ENCODE measurements at places on chromosomes 2 and 18.
A peak's percentile ranks its signal among the peaks of the same experiment; 100 is the strongest.

DNA sequence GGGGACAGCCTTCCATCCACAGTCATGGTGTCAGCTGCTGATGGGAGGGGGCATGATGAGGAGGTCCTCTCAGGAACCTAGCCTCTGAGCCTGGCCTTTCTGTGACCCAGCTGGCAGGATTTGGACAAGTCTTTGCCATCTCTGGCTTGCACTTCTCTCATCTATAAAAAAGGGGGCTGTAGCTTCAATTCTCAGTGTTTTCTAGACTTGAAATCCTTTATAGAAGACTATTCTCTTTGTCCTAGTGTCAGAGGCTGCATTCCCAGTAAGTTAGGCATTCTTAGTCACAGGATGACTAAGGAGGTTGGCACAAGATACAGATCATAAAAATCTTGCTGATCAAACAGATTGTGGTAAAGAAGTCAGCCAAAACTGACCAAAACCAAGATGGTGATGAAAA lies 958.5 kb downstream of the CNTNAP5 start:
- DNase-seq, result peak; percentile 77

DNA sequence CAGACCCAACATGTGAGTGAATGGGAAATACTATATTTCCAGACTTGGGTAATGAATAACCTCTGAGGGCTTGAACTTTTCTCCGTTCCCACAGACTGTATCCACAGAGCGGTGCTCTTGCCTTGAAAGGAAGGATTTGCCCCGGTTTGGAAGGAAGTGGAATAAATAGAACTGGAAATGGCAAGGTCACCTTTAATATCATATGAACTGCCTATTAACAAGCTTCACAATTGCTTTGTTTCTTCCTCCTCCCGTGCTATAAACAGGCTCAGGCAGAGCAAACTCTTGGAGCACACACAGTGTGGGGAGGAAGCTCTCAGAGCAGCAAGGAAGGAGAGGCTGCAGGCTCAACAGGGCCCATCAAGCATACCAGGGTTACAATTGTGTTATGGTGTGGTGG lies 28.5 kb upstream of the DARS1 start:
- DNase-seq, result peak; percentile 88

- no peak for DNase-seq
Observed at GRCh38 chr18:51013259-51013658, 16.8 kb upstream of the SMAD4 start.

DNA sequence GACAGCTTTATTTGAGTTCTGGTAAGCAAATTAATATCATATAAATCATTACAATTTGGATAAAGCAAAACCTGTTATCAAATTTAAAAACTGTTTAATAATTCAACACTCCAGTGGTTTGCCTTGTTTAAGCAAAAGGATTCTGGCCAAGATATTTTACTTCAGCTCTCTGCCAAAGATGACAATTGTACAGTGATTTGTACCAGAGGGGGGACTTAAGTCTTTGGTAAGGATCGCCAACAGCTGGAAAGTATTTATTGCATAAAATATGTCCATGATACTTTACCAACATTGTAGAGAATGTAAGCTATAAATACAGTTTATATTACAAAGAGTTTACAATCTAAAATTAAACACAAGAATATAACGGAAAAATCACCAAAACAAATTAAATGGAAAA lies 13.8 kb downstream of the PREPL start:
- no peak for DNase-seq

- DNase-seq, result peak; percentile 79
Observed at GRCh38 chr2:219997341-219997851, 370.0 kb downstream of the SLC4A3 start.

DNA sequence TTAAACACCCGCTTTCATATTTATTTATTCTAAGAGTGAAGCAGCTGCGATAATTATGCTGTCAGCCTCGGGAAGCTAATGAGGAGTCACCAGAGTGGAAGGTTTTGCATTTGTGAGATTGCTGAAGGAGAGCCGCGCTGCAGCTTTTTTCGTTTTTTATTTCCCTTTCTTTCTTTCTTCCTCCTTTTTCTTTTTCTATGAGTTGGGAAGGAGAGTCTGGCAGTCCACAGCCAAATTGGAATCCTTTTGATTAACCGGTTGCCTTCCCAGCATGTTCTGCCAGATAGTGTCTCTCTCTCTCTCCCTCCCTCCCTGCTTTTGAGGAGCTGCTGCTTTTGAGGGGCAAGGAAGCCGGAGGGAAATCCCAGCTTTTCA lies 82.1 kb downstream of the CDK15 start:
- DNase-seq, result no peak

DNA sequence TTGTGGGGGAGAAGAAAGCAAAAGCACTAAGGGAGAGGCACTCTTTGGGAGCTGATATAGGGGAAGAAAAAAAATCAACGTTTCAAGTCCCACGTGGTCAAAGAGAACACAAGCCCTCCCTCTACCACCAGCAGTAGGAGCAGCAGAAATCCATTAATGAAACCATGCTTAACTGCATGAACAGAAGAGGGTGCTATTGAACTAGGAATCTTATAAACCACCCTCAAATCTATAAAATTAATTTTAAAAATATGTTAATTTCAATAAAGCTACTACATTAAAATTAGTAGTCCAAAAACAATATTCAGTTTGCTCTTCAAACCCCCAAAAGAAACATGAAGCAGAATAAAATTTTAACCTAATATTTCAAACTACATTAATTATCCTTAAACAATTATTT lies 147.8 kb downstream of the TMEM18 start:
- peak; percentile 47 for DNase-seq

DNA sequence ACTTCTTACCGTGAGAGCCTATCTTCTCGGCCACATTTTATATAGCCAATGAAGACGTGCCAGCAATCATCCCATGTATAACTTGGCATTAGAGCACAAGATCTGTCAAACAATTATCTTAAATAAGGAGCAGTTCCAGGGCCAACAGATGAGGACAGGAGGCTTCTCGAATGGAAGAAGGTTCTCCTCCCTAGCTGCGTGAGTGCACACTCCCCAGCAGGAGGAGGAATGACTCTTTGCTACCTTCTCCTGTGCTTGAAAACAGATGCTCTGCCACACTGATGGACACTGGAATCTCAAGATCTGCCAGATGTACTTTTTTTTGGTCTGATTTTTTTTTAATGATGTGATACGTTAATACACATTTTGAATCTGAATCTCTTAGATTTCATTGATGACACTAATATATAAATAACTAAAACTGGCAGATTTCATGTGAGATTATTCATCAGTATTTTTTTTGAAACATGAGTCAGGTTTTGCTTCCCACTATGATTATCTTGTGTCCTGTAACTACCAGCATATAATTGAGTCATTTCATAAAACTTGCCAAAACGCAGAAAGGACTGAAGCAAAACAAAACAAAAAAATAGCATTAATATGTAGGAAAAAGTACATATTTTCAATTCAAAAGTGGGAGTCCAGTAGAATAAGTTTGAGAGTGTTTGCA lies 626 bp upstream of the VIT start:
- no peak for DNase-seq

- DNase-seq, result peak; percentile 27
Observed at GRCh38 chr18:55732227-55733106, 144.5 kb upstream of the TCF4 start.

GRCh38 chr2:96524482-96525210 lies 11.9 kb upstream of the ARID5A start:
- no peak for DNase-seq

DNA sequence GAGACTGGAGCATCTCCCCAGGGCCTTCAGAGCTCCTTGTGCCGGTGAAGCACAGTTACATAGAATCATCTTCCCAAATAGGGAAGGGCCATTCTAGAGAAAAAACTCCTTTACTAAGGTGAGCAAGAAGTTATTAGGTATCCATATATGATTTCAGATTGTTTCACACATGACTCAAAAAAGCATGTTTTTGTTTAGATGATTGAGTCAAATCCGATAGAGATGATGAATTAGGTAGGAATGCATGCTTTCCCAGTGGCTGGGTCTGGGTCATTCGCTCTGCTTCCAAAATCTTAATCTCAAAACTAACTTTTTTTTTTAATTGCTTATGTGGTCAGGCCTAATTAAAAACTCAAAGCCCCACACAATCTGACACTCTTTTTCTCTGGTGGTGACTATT lies 3.8 kb downstream of the NT5C1B start:
- DNase-seq, result no peak

DNA sequence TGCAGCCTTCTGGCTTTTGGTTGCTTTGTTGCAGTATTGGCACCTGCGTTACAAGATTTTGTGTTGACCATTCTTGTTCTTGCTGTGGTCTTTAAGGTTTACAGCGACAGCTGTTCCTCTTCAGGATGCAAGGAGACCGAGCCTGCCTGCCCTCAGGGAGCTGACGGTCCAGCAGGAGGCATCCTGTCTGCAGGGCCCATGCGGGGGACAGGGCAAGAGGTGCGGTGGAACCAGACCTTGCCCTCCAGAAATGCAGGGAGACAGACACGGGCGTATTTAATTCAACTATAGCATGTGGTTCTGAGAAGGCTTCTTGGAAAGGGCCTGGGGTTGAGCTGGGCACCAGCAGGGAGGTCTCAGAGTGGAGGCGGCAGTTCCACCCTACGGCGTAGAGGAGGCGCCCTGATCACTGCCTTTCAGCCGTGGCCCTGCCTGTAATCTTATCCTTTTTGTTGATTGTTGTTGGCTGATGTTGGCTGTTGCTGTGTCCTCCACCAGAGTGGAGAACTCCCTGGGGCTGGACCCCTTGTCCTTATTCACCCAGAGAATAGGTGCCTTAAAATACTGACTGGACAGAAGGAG lies 71.7 kb downstream of the HPCAL1 start:
- no peak for DNase-seq

GRCh38 chr18:23314672-23315071 lies 138.4 kb upstream of the RIOK3 start:
- no peak for DNase-seq

GRCh38 chr18:70535041-70535440 lies 246.2 kb downstream of the SOCS6 start:
- no peak for DNase-seq

GRCh38 chr18:24428709-24429108 lies 2.2 kb downstream of the IMPACT start:
- no peak for DNase-seq

DNA sequence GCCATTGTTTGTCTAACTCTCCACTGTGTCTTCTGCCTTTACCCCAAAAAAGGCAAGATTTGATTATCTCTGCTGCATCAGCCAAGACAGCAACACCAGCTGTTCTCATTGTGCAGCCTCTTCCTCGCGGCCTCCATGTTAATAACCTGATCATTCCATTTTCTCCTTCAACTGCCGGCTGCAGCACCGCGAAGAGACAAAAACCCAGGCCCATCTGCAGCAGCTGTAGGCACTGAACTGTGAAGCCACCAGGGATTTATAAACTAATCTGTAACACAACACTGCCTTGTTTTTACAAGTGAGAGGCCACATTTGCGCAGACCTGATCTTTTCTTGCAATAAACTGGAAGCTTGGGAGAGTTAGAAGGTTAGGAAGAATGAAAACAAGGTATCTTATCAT lies 147.8 kb downstream of the SATB2 start:
- no peak for DNase-seq

DNA sequence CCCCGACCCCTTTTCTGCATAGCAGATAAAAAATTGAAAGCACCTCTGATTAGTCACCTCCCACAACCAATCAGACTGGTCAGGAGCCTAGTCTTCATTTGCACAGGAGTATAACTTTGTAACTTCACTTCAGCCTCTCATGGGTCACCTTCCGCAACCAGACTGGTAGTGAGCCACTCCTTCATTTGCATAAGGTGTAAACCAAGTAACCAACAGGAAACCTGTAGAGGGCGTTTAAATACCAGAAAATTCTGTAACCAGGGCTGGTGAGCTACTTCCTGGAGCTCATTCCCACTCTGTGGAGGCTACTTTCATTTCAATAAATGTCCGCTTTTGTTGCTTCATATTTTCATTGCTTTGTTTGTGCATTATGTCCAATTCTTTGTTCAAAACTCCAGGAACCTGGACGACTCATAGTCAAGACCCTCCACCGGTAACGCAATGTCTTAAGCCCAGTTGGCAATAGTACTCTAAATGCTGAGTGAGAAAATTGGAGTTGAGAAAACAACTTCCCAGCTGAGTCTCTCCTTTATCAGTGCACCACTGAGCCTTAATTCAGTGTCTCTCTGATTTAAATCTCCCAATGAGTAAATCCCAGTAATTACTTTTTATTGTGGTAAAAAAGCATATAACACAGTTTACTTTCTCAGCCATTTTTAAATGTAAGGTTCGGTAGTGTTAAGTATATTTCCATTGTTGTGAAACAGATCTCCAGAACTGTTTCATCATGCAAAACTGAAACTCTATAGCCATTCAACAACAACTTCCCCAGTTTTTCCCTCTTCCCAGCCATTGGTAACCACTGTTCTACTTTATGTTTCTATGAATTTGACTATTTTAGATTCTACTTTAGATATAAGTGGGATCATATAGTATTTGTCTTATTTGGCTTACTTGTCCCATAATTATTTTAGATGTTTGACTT lies 392.7 kb upstream of the SLC8A1 start:
- DNase-seq, result peak; percentile 39

DNA sequence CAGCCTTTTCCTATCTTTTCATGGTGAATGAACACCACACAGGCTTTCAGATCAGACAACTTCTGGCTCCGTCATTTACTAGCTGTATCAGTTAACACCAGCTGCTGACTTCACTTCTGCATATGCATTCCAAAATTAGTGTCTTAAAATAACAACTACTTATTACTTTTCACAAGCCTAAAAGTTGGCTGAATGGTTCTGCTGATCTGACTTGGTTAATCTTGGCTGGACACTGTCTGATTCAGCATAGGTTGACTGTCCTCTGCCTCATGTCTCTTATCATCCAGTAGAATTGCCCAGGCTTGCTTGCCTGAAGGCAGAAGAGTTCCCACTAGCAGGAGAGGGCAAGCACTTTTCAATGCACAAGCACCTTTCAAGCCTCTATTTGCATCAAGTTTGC lies 72.7 kb downstream of the MARCHF4 start:
- DNase-seq, result no peak

DNA sequence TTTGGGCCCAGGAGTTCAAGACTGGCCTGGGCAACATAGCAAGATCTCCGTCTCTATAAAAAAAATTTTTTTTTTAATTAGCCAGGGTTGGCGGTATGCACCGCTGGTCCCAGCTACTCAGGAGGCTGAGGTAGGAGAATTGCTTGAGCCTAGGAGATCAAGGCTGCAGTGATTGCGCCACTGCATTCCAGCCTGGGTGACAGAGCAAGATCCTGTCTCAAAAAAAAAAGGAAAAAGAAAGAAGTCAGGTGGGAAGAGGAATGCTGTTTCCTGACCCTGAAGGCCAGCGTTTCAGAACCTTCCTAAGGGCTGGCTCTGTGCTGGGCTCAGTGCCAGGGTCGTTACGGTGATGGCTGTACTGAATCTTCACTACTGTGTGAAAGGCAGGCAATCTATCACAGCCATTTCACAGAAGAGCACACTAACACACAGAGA lies 35.0 kb upstream of the AGAP1 start:
- DNase-seq, result peak; percentile 97
